ENCODE measurements at places on chromosomes 2 and 18. TPM values are rescaled to one million over a fixed set of nuclear protein-coding genes. Genes with fewer than 3 reads are reported as not detected.

GRCh38 chr2:207772081-207772843, 2.6 kb upstream of the FZD5 start:
- no peak overlapping the region for H3K4me3 ChIP-seq
- no peaks in the 10 kb centered on the region for H3K27me3 ChIP-seq
- no peaks in the 10 kb centered on the region for H3K4me1 ChIP-seq
- H3K27ac ChIP-seq = no peak overlapping the region
- DNase-seq = no peak

The FMNL2 gene
- total RNA-seq = 6.0 TPM

The SERPINB7 gene
- total RNA-seq = 0.71 TPM

DNA sequence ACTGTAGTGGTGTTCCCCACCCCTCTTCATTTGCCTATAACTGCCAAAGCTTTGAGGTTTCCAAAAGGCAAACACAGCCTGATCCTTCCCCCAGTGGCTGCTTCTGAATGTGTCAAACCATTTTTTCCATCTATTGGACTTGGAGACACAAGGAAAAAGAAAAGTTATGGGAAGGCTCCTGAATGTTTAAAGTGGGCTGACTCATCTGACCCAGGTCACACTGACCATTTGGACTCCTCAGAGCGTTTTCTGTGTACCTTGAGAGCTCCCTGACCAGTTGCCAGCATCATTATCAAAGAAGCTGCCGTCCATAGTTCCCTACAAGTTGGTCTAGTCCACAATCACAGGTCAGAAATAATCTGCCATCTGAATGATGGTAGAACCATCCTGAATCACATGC, 123.4 kb upstream of the COL3A1 start:
- H3K27ac ChIP-seq = no peak overlapping the region
- no peaks in the 10 kb centered on the region for H3K36me3 ChIP-seq
- DNase-seq = no peak
- no peaks in the 10 kb centered on the region for H3K4me1 ChIP-seq
- no peaks in the 10 kb centered on the region for H3K27me3 ChIP-seq

- H3K27ac ChIP-seq = no peak overlapping the region
- H3K4me3 ChIP-seq = no peak overlapping the region
- no peaks in the 10 kb centered on the region for H3K27me3 ChIP-seq
- DNase-seq = no peak
- H3K36me3 ChIP-seq = no peaks in the 10 kb centered on the region
Measured at GRCh38 chr2:232328032-232328422, 50.5 kb upstream of the ALPP start.

- peaks cover 61% of the 10 kb centered on the region for H3K27me3 ChIP-seq
- H3K4me1 ChIP-seq = peaks cover 46% of the 10 kb centered on the region
- no peak overlapping the region for H3K27ac ChIP-seq
- H3K4me3 ChIP-seq = no peak overlapping the region
- no peak for DNase-seq
Measured at GRCh38 chr2:161417438-161418274, 1.6 kb downstream of the TBR1 start.

DNA sequence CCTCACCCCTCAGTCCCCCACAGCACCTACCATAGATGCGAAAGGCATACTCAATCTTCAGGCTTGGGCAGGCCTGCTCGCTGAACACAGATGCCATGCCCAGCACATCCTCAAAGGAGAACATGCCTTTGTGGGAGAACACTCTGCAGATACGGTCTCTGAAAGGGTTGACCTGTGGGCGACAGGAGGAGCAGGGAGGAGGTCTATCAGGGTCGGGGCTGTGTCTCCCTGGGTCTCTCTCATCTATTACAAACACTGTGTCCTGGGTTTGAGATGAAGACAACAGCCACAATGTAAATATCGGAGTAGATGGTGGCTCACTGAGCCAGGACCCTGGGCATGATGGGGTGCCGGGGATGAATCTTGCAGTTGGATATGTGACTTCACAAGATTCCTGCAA, 46.0 kb downstream of the CIB4 start:
- no peaks in the 10 kb centered on the region for H3K4me1 ChIP-seq
- no peak for DNase-seq
- H3K27ac ChIP-seq = no peak overlapping the region
- H3K4me3 ChIP-seq = no peak overlapping the region
- no peaks in the 10 kb centered on the region for H3K36me3 ChIP-seq

The TGFA gene
- total RNA-seq = 1.7 TPM

GRCh38 chr18:52504589-52504988, 164.6 kb downstream of the DCC start:
- H3K27ac ChIP-seq = no peak overlapping the region
- no peak for DNase-seq
- H3K4me1 ChIP-seq = no peaks in the 10 kb centered on the region
- no peaks in the 10 kb centered on the region for H3K27me3 ChIP-seq

DNA sequence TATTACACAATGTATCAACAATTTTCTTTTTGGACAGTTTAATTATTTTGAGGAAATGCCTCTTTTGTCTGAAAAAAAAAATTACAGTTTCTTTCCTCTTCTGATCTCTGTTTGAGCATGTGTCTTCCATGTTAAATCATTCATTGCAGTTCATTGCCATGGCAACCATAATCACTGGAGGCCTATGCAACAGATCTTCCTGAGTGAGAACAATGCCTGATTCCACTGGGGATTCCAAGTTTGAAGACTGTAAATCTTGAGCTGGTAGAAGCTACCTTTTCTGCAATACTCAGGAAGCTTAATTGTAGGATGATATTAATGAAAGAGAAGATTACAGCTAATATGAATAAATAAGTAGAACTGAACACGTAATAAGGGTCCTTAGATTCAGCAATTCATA, 721.4 kb upstream of the CNTNAP5 start:
- H3K4me1 ChIP-seq = no peaks in the 10 kb centered on the region
- no peaks in the 10 kb centered on the region for H3K27me3 ChIP-seq
- no peak overlapping the region for H3K27ac ChIP-seq
- no peak for DNase-seq
- H3K36me3 ChIP-seq = no peaks in the 10 kb centered on the region
- H3K4me3 ChIP-seq = no peak overlapping the region

The PDE11A gene
- not detected for total RNA-seq

GRCh38 chr18:5073026-5073944, 123.8 kb downstream of the AKAIN1 start:
- H3K4me1 ChIP-seq = no peaks in the 10 kb centered on the region
- no peaks in the 10 kb centered on the region for H3K27me3 ChIP-seq
- H3K36me3 ChIP-seq = no peaks in the 10 kb centered on the region
- H3K4me3 ChIP-seq = no peak overlapping the region

DNA sequence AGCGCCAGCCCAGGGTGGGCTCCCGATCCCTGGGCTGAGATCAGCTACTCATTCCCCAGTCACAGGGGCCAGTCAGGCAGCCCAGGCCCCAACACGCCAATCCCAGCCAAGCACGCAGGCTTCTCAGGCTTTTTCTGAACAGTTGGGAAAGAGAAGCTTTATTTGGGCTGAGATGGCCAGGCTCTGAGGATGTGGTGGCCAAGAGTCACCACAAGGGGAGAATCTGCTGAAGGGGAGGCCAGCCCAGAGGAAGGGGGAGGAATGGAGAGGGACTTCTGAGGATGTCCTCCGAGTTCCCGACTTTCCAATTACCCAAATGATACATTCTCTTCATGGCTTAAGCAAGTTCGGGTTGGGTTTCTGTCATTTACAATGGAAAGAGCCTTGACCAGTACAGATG, 2.8 kb upstream of the DIPK1C start:
- no peaks in the 10 kb centered on the region for H3K36me3 ChIP-seq
- no peaks in the 10 kb centered on the region for H3K4me1 ChIP-seq
- no peak overlapping the region for H3K27ac ChIP-seq
- no peak for DNase-seq
- H3K4me3 ChIP-seq = no peak overlapping the region

GRCh38 chr2:69309351-69310110, 77.5 kb downstream of the GFPT1 start:
- DNase-seq = no peak
- H3K4me1 ChIP-seq = peaks cover 50% of the 10 kb centered on the region
- no peaks in the 10 kb centered on the region for H3K36me3 ChIP-seq
- H3K4me3 ChIP-seq = no peak overlapping the region
- H3K27ac ChIP-seq = peak overlapping the region; percentile 73

DNA sequence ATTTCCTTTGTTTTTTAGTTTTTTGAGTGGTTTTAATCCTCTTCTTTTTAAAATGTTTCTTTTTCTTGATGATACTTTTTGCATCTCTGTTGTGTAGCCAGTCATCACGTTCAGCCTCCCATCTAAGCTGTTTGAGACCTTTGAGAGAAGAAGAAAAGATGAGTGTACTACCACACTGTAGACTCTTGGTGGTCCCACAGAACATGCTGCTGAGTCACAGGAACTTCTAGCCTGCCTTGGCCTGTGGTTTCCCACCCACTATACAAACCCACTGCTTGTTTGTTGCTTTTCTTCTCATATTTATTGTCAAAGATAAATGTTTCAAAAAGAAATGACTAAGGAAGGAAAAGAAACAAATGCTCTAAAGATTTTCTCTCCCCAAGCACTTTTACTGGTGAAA, 5.5 kb downstream of the CEBPZOS start:
- H3K36me3 ChIP-seq = peaks cover 62% of the 10 kb centered on the region
- H3K4me1 ChIP-seq = no peaks in the 10 kb centered on the region
- no peak overlapping the region for H3K4me3 ChIP-seq
- DNase-seq = no peak
- H3K27ac ChIP-seq = no peak overlapping the region
- H3K27me3 ChIP-seq = no peaks in the 10 kb centered on the region

DNA sequence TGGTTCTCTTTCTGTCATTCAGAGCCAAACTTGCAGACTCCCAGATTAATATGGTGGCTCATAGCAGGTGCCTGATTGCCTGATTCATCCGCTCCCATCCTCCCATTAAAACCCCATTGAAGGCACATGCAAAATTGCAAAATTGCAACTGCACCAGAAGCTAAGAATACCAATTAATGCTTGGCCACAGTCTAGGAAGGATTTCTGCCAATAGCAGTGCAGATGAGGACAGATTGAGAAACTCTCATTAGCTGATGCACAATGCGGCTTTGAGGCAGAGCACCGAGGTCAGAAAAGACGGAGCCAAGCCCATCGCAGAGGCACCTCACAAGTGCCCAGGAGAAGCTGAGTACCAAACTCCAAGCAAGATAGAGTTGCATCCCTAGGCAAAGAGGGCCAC, 172.8 kb downstream of the ARL4C start:
- no peak overlapping the region for H3K27ac ChIP-seq
- H3K4me1 ChIP-seq = no peaks in the 10 kb centered on the region
- H3K4me3 ChIP-seq = no peak overlapping the region

All from right atrium auricular region (tissue), 2 donors.